Muscle of leg (tissue), 16 donors: ENCODE measurements at places on chromosomes 1 and 21. TPM values are rescaled to one million over a fixed set of nuclear protein-coding genes. Genes with fewer than 3 reads are reported as not detected.
A peak's percentile ranks its signal among the peaks of the same experiment; 100 is the strongest.

The GCSAML gene
- total RNA-seq, result 0.09 TPM

The CD1E gene
- total RNA-seq, result 0.18 TPM

The CELA2A gene
- 0.13 TPM for total RNA-seq

The ERG gene
- total RNA-seq, result 14.2 TPM

The AJAP1 gene
- 0.58 TPM for total RNA-seq

GRCh38 chr1:176682830-176683535 is 220.0 kb downstream of the PAPPA2 start:
- H3K27me3 ChIP-seq, result no peaks in the 10 kb centered on the region
- no peak overlapping the region for H3K27ac ChIP-seq
- no peak overlapping the region for H3K4me3 ChIP-seq
- DNase-seq, result peak; percentile 20

- H3K27me3 ChIP-seq, result peaks cover 2% of the 10 kb centered on the region
- no peaks in the 10 kb centered on the region for H3K36me3 ChIP-seq
- H3K4me3 ChIP-seq, result no peak overlapping the region
- no peak overlapping the region for H3K27ac ChIP-seq
- DNase-seq, result no peak
Measured at GRCh38 chr21:41148798-41149197, 19.2 kb upstream of the BACE2 start.

DNA sequence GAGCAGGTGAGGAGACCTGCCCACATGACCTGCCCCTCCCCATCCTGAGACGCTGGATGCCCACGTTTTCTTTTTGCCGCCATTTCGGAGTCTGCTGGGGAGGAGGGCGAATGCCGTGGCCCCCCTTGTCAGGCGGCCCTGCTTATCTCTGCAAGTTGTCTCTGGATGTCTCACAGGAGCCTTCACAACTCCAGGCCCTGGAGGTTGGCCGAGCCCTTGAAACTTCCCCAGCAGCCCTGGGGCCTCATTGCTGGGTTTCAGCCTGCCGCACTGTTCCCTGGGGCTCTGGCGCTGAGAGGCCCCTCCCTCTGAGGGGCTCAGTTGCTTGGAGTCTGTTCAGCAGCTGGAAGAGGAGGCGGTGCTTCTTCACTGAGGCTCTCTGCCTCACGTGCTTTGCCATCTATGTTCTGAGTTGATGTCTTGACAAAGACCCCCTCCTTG is 29.8 kb upstream of the ZBTB21 start:
- H3K4me3 ChIP-seq, result no peak overlapping the region
- H3K36me3 ChIP-seq, result no peaks in the 10 kb centered on the region
- no peak for DNase-seq
- H3K27me3 ChIP-seq, result no peaks in the 10 kb centered on the region
- peaks cover 6% of the 10 kb centered on the region for H3K4me1 ChIP-seq

- peaks cover 38% of the 10 kb centered on the region for H3K4me1 ChIP-seq
- peak overlapping the region; percentile 60 for H3K27ac ChIP-seq
- no peaks in the 10 kb centered on the region for H3K36me3 ChIP-seq
- no peak for DNase-seq
- no peaks in the 10 kb centered on the region for H3K27me3 ChIP-seq
- no peak overlapping the region for H3K4me3 ChIP-seq
Measured at GRCh38 chr1:204345438-204345841, 14.3 kb downstream of the PLEKHA6 start.

- no peaks in the 10 kb centered on the region for H3K36me3 ChIP-seq
- no peak overlapping the region for H3K4me3 ChIP-seq
- no peak for DNase-seq
- peaks cover 27% of the 10 kb centered on the region for H3K4me1 ChIP-seq
- H3K27me3 ChIP-seq, result no peaks in the 10 kb centered on the region
Measured at GRCh38 chr1:63742526-63742925, 31.3 kb upstream of the ROR1 start.

- no peaks in the 10 kb centered on the region for H3K27me3 ChIP-seq
- no peak overlapping the region for H3K27ac ChIP-seq
- H3K36me3 ChIP-seq, result no peaks in the 10 kb centered on the region
- DNase-seq, result no peak
Measured at GRCh38 chr21:45102391-45102932, 28.1 kb downstream of the ADARB1 start.

DNA sequence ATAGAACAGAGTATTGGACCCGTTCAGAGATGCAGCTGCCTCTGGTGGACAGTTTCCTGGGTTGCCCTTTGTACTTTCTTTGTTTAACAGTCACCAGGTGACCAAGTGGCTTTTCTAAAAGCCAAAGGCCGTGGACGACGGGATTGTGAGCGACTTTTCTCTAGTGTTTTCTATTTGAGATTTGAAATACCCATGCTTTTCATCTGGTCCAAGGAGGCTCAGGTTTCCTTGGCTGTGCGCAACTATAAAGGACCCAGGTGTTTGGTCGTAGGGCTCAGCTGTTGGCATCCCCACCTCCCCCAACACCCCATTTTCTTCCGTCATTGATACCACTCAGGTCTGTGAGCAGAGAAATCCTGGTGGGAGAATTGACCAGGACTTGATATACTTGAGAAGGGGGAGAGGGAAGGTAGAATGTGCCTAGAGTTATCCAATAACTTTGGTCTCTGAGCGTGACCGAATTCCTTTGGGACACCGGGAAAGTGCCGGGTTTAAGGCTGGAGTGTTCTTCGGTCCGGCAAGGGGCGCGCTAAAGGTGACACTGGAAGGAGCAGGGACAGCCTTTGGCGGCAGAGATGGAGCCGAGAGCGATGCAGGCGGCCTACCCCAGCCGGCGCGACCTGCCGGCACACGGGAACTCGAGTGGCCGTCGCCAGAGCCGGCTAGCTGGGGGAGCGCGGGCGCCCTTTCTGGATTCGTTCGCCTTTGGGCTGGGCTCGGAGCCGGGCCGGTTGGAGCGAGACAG is 83.4 kb upstream of the BMP8A start:
- peak; percentile 46 for DNase-seq
- peaks cover 15% of the 10 kb centered on the region for H3K36me3 ChIP-seq
- H3K4me1 ChIP-seq, result peaks cover 58% of the 10 kb centered on the region
- peak overlapping the region; percentile 66 for H3K4me3 ChIP-seq
- no peaks in the 10 kb centered on the region for H3K27me3 ChIP-seq
- H3K27ac ChIP-seq, result peak overlapping the region; percentile 94

DNA sequence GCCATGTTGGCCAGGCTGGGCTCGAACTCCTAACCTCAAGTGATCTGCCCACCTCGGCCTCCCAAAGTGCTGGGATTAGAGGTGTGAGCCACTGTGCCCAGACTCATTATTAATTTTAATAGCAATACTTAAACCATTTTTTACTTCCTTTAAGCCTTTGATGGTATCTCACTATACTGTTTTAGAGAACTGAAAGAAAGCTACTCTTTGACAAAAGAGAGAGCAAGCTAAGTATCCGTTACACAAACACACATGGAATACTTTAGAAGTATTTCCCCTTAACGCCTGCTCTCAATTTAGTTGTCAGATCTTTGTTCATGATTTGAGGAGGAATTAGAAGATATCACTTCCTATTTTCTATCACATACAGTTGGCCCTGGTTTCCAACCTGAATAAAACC is 189.4 kb downstream of the COP1 start:
- H3K4me1 ChIP-seq, result no peaks in the 10 kb centered on the region
- no peak overlapping the region for H3K4me3 ChIP-seq
- no peaks in the 10 kb centered on the region for H3K27me3 ChIP-seq
- H3K36me3 ChIP-seq, result peaks cover 6% of the 10 kb centered on the region

DNA sequence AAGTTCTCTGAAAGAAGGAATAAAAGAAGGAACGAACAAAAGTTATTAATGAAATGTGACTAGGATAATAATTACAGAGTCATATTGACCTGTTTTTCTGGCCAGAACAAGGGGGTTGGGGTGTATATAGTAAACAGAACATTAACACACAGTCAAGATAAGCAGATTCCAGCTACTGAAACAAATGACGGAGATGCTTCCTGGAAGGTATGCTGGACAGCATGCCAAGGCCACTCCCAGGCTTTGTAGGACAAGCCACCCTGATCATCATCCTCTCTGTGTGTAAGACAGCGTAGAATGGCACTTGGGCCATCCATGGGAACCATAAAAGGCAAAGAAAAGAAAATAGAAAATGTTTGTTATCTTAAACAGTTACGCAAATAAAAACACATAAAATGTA is 120.7 kb downstream of the TGFBR3 start:
- no peak overlapping the region for H3K27ac ChIP-seq
- no peaks in the 10 kb centered on the region for H3K27me3 ChIP-seq
- H3K36me3 ChIP-seq, result peaks cover 6% of the 10 kb centered on the region
- no peak overlapping the region for H3K4me3 ChIP-seq

- H3K27ac ChIP-seq, result no peak overlapping the region
- H3K4me1 ChIP-seq, result peaks cover 9% of the 10 kb centered on the region
- peaks cover 6% of the 10 kb centered on the region for H3K36me3 ChIP-seq
- DNase-seq, result no peak
- H3K27me3 ChIP-seq, result no peaks in the 10 kb centered on the region
Measured at GRCh38 chr1:42264511-42265190, 70.4 kb downstream of the FOXJ3 start.

DNA sequence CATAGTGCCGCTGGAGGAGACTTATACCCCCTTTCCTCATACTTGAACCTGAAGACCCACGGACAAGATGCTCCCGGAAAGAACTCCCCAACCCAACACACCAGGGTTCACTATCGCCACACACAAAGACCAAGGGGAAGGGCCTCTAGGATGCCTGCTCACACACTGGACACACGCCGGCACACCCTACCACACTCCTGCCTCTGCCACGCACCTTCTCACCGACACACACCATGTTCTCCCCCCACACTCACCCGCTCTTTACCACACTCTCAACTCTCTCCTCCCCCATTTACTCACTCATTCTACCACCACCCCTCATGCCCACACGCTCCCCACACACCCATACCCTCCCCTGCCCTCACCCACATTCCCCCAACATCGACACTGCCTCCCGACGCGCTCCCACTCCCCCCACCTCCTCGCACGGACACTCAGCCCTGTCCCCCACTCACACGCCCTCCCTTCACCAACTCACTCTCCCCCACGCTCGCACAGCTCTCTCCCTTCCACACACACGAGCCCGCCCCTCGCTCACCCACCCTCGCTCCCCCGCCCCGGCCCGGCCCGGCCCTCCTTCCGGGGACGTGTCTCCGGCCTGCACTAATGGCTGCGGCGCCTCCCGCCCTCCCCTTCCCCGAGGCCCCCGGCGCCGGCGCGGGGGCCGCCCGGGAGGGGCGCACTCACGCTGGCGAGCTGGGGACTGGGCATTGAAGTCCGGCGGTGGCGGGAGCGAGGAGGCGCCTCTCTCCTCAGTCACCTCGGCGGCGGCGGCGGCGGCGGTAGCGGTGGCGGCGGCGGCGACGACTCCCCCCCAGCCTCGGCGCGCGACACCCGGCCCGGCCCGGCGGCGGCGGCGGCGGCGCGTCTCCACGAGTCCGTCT is 626 bp downstream of the PTP4A2 start:
- no peaks in the 10 kb centered on the region for H3K36me3 ChIP-seq
- DNase-seq, result peak; percentile 90
- peak overlapping the region; percentile 94 for H3K27ac ChIP-seq
- no peaks in the 10 kb centered on the region for H3K27me3 ChIP-seq

- no peak overlapping the region for H3K27ac ChIP-seq
- no peak for DNase-seq
- H3K27me3 ChIP-seq, result no peaks in the 10 kb centered on the region
Measured at GRCh38 chr1:237938068-237938467, 47.3 kb upstream of the ZP4 start.

DNA sequence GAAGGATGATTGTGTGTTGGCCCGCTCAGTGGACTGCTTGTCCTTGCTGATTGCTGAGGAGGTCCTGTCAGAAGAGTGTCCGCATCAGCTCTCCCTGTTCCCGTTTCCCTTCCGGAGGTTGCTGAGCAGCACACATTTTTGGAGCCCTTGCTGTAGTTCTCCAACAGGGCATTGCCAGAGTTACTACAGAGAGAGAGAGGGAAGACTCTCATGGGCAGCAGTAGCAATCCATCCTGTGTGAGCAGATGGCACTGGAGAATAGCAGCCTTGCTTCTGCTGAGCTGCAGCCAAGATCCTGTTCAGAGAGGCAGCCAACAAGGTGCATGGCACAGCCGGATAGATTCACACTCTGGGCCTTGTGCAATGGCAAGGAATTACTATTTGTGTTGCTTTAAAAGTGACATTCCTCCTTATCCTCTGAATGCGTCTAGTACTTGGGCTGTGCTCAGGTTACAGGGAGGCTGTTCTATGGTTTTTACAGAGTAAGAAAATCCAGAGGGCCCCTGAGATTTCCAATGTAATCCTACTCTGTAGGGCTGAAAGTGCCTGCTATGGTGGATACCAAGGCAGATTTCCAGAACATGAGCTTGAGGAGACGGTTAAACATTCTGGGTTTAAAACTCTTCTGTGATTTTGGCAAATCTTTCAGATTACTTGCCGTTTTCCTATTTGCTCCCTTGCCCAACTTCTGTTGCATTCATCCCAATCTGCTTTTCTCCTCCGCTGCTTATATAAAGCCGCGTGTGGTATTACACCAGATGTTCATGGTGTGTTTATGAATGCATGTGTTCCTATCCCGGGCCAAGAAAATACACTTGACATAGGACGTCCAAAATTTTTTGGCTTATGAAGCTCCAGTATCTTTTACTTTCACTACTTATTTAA is 27.4 kb downstream of the AK4 start:
- peak overlapping the region; percentile 1 for H3K4me3 ChIP-seq
- no peaks in the 10 kb centered on the region for H3K36me3 ChIP-seq
- DNase-seq, result peak; percentile 96
- peaks cover 38% of the 10 kb centered on the region for H3K4me1 ChIP-seq
- H3K27me3 ChIP-seq, result no peaks in the 10 kb centered on the region
- H3K27ac ChIP-seq, result peak overlapping the region; percentile 81

DNA sequence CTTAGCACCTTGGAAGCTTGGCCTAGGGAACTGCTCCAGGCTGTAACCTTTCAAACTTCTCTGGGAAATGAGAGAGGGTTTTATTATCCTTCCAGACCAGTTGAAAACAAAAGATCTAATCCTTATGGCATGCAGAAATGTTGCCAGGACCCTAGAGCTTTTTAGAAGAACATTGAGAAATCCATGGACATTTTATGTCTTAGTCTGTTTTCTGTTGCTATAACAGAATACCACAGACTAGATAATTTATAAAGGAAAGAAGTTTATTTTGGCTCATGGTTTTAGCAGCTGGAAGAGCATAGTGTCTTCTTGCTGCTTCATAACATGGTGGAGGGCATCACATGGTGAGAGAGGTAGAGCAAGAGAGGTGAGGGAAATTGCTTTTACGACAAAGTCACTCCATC is 25.8 kb downstream of the OSBPL9 start:
- H3K27me3 ChIP-seq, result no peaks in the 10 kb centered on the region
- peaks cover 5% of the 10 kb centered on the region for H3K4me1 ChIP-seq
- DNase-seq, result peak; percentile 88

GRCh38 chr1:236457775-236458174 is 63.7 kb downstream of the EDARADD start:
- no peak overlapping the region for H3K4me3 ChIP-seq
- no peaks in the 10 kb centered on the region for H3K4me1 ChIP-seq
- no peaks in the 10 kb centered on the region for H3K36me3 ChIP-seq
- no peak overlapping the region for H3K27ac ChIP-seq
- H3K27me3 ChIP-seq, result no peaks in the 10 kb centered on the region
